ENCODE measurements at places on chromosomes 2 and 18.

GRCh38 chr2:119117891-119118882 lies 40.4 kb downstream of the C1QL2 start:
- no peaks in the 10 kb centered on the region for H3K4me1 ChIP-seq
- H3K36me3 ChIP-seq = no peaks in the 10 kb centered on the region
- DNase-seq = no peak
- H3K27ac ChIP-seq = peak overlapping the region; percentile 18

GRCh38 chr2:231373786-231374349 lies 21.6 kb upstream of the B3GNT7 start:
- DNase-seq = no peak
- H3K27ac ChIP-seq = no peak overlapping the region
- peaks cover 33% of the 10 kb centered on the region for H3K27me3 ChIP-seq
- peaks cover 55% of the 10 kb centered on the region for H3K4me1 ChIP-seq

DNA sequence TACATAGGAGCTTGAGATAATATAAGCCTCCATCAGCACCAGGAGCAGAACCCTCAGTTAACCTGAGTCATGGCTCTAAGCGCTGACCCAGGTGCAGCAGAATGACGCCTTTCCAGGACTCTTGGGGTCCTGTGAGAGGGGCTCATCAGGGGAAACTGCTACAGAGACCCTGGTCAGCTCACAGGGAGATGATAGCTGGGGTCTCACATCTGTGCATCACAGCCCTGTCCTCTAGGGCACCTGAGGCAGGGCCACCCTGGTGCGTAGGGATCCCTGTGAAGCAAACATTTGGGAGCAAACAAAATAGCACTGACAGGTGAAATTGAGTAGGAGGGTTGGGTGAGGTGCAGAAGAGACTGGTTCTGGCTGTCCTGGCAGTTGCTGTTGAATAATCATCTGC lies 219.2 kb downstream of the SH3RF3 start:
- DNase-seq = no peak
- H3K4me3 ChIP-seq = no peak overlapping the region
- H3K27ac ChIP-seq = no peak overlapping the region
- H3K27me3 ChIP-seq = peaks cover 6% of the 10 kb centered on the region
- H3K4me1 ChIP-seq = peaks cover 59% of the 10 kb centered on the region
- H3K36me3 ChIP-seq = no peaks in the 10 kb centered on the region

- H3K36me3 ChIP-seq = no peaks in the 10 kb centered on the region
- peaks cover 4% of the 10 kb centered on the region for H3K27me3 ChIP-seq
- H3K27ac ChIP-seq = peak overlapping the region; percentile 24
Observed at GRCh38 chr2:85911814-85912692, 23.3 kb upstream of the ST3GAL5 start.

DNA sequence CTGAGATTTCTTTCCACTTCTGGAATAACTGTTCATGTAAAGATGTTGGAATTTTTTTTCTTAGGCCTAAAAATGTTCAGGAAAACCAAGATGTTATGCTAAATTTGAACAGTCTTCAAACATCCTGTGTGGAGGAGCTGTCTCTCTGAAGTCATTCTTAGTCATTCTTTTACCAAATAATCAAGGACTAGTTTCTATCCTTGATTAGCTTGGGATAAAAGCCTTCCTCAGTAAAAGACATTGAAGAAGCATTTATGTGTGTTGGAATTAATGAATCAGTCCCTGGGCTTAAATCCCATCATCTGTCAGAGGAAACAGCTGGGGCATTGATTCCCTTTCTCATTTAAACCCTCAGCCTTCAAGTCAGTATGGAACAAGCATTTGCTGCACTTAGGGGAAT lies 300.1 kb upstream of the NXPH2 start:
- no peaks in the 10 kb centered on the region for H3K4me1 ChIP-seq
- H3K27ac ChIP-seq = no peak overlapping the region
- H3K27me3 ChIP-seq = no peaks in the 10 kb centered on the region
- no peak for DNase-seq

- H3K4me1 ChIP-seq = peaks cover 65% of the 10 kb centered on the region
- H3K36me3 ChIP-seq = no peaks in the 10 kb centered on the region
- no peaks in the 10 kb centered on the region for H3K27me3 ChIP-seq
- no peak overlapping the region for H3K4me3 ChIP-seq
- DNase-seq = peak; percentile 51
Observed at GRCh38 chr2:23566241-23567142, 181.5 kb downstream of the KLHL29 start.

GRCh38 chr2:28392297-28393113 lies at the start of gene FOSL2:
TSS of gene FOSL2 (plus strand) at chr2:28392858. CDS start at chr2:28393721, 863 bp downstream.
- H3K36me3 ChIP-seq = no peaks in the 10 kb centered on the region
- peak within 1 kb of the TSS; percentile 87 for H3K4me3 ChIP-seq
- DNase-seq = peak; percentile 80
- peak within 1 kb of the TSS; percentile 96 for H3K27ac ChIP-seq
- H3K27me3 ChIP-seq = peaks cover 10% of the 10 kb centered on the region

DNA sequence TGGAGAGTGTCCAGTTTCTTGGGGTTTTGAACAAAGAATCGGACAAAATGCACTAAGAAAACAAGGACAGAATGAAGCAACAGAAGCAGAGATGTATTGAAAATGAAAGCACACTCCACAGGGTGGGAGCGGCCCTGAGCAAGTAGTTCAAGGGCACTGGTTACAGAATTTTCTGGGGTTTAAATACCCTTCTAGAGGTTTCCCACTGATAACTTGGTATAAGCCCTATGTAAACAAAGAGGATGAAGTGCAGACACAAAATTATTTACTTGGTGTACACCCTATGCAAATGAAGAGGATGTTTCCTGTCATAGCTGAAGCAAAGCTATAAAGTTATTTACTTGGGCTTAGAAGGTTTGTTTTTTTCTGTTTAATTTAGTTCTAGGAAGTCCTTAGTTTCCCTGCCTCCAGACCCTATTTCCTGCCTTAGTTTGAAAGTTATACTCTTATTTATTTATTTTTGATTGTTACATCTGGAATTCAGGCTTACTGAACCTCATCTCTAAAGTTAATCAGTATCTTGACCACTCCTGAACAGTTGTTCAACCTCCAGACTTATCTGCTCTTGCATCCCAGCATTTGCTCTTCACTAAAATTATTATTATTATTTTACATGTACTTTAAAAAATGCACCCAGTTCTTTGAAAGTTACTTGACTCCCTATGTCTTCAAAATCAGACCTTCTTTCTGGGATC lies 193.5 kb downstream of the SPP2 start:
- H3K27me3 ChIP-seq = peaks cover 4% of the 10 kb centered on the region
- H3K4me1 ChIP-seq = peaks cover 52% of the 10 kb centered on the region
- no peak for DNase-seq
- H3K4me3 ChIP-seq = no peak overlapping the region

DNA sequence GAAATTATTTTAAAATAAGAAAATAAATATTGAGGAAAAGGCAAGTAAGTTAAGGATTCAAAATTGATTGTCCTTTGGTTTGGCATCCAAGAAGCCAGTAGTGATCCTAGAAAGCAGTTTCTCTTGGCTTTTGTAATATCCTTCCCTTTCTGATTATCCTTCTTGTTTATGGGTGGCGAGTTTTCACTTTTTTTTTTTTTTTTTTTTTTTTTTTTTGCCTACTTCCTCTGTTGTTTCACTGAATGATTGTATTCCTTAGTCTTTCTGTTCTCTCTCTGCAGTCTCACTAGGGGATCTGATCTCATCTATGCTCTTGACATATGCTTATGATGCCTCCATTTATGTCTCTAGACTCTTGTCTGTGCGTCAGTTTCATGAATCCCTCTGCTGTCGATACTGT lies 4.2 kb downstream of the NAPG start:
- H3K4me1 ChIP-seq = peaks cover 43% of the 10 kb centered on the region
- no peak for DNase-seq
- peak overlapping the region; percentile 35 for H3K4me3 ChIP-seq
- peak overlapping the region; percentile 93 for H3K27ac ChIP-seq

- peaks cover 15% of the 10 kb centered on the region for H3K27me3 ChIP-seq
- no peak for DNase-seq
- H3K4me3 ChIP-seq = no peak overlapping the region
- no peak overlapping the region for H3K27ac ChIP-seq
Observed at GRCh38 chr18:70461323-70462077, 172.7 kb downstream of the SOCS6 start.

- peaks cover 38% of the 10 kb centered on the region for H3K27me3 ChIP-seq
- peak; percentile 1 for DNase-seq
- H3K27ac ChIP-seq = no peak overlapping the region
Observed at GRCh38 chr2:71605173-71605641, 151.8 kb downstream of the DYSF start.

GRCh38 chr2:183495589-183496267 lies 371.5 kb downstream of the NUP35 start:
- H3K4me1 ChIP-seq = peaks cover 18% of the 10 kb centered on the region
- no peak overlapping the region for H3K4me3 ChIP-seq
- peaks cover 5% of the 10 kb centered on the region for H3K27me3 ChIP-seq
- no peak for DNase-seq
- peak overlapping the region; percentile 47 for H3K27ac ChIP-seq

GRCh38 chr2:54471221-54471711 lies 15.1 kb downstream of the SPTBN1 start:
- no peak overlapping the region for H3K27ac ChIP-seq
- peaks cover 3% of the 10 kb centered on the region for H3K27me3 ChIP-seq
- no peaks in the 10 kb centered on the region for H3K36me3 ChIP-seq
- H3K4me1 ChIP-seq = peaks cover 15% of the 10 kb centered on the region
- H3K4me3 ChIP-seq = no peak overlapping the region

- no peaks in the 10 kb centered on the region for H3K36me3 ChIP-seq
- H3K4me1 ChIP-seq = peaks cover 19% of the 10 kb centered on the region
- H3K27ac ChIP-seq = no peak overlapping the region
- H3K4me3 ChIP-seq = no peak overlapping the region
Observed at GRCh38 chr2:116810645-116811044, 1003.8 kb upstream of the DDX18 start.

DNA sequence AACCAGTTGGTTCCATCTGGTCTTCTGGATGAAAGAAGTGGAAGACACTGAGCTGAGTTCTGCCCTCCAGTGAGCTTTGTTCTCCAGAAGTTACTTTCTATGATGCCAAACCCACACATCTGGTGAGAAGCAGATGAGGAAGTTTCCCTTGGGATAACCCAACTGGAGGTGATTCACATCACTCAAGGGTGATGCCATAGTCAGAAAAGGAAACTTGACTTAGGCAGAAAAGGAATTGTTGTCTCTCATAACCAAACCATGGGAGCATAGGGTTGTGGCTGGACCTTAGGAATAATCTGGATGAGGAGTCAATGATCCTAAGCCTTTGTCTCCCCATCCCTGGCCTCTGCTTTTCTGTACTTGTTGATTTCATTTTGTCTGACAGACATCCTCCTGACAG lies 43.7 kb downstream of the CDC42EP3 start:
- H3K27ac ChIP-seq = no peak overlapping the region
- H3K36me3 ChIP-seq = no peaks in the 10 kb centered on the region
- H3K4me1 ChIP-seq = no peaks in the 10 kb centered on the region
- H3K27me3 ChIP-seq = no peaks in the 10 kb centered on the region

All from nephron progenitor cell (in vitro differentiated cells).